T47D (cell line): ENCODE measurements at places on chromosomes 2 and 18.

GRCh38 chr2:69424419-69424818 lies 12.8 kb downstream of the NFU1 start:
- no peak for DNase-seq

GRCh38 chr2:203591642-203592041 lies 56.5 kb upstream of the RAPH1 start:
- DNase-seq, result no peak

DNA sequence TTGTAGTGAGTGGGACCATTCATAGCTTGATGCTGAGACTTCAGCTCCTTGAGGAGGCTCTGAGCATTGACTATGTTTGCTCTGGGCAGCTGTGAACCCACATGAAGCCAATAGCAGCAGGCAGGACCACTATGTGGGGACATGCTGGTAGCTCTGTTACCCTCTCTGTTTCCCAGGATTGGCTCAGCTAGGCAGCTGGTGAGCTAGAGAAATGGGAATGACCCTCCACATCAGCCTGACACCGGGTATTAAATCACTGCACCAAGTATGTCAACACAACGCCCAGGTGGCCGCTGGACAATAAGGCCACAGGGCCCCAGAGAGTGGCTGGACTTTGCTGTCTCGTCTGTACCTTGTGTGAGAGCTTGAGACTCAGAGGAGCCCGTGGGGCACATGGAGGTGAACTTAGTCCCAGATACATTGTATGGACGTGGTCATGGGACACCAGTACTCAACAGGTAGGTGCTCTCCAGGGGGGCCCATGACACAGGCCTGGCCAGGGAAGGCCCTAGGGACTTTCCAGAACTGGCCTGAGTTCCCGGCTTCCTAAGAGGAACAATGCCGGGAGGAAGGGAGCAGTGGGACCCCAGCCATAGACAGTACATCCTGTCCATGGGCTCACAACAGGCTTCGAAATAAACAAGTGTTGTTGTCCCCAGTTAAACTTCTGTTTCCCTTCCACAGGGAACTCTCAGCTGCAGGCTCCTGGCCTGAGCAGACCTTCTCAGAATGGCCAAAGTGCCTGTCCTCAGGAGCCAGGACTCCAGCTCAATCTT lies 35.2 kb downstream of the HS1BP3 start:
- no peak for DNase-seq

DNA sequence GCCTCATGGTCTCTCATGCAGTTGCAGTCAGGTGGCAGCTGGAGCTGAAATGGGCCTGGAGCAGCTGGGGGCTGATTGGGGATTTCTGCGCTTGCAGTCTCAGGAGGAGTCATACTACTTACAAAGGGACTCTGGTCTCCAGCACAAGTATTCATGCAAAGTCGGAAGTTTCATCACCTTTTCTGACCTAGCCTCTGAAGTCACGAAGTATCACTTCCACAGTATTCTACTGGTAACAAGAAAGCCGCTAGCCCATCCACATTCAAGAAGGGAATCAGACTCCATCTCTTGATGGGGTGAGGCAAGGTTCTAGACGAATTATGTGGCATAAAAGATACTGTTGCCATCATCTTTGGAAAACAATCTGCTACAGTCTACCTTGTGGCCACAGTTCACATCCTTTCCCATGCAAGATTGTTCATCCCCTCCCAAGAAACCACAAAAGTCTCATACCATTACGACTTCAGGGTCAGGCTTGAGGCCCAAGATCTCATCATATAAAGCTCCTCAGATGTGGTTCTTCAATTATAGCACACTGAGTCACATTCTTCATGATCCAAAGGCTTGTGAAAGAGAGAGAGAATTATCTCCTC lies 95.3 kb downstream of the SMC6 start:
- no peak for DNase-seq

DNA sequence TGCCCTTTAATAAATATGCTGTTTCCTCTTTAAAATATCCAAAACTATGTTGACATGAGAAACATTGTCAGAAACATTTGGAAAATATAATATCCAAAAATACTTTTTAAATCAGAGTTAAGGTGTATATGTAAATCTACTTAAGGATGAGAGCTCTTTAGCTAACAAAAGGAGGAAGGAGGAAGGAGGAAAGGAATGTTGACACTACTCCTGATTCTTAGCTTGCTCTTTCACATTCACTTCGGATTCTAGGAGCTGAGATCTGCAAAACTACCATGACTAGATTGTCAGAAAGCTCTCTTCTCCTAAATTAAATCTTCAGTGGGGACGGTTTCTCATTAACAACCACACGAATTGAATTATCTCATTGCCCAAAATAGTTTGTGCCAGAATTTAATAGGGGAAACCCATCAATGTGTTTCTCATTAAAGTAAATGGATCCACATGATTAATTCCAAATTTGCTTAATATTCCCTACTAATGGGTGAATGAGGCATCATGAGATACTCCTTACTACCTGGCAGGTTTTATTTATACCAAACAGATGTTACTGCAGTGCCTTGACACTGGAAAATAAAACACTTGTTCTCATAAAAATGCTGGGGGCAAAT lies 509.1 kb downstream of the MBD2 start:
- DNase-seq, result peak; percentile 6

DNA sequence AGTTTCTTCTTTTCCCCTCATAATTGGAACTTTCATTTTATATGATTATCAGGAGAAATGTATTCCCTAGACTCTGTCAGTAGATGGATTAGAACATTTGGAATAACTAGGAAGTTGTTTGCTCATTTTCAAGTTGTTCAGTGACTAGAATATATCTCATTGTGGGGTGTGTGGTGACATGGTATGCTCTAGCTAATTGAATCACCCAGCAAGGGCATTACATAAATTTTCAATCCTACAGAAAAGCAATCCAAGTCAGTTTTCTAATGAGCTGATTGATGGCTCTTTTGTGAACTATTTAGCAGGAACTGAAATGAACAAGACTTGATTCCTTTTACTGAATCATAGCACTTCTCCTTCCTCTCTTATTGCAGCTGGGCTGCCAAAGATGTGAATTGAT lies 461.4 kb downstream of the TGIF1 start:
- DNase-seq, result no peak

- peak; percentile 5 for DNase-seq
Measured at GRCh38 chr2:179543361-179543901, 278.8 kb upstream of the SESTD1 start.

- DNase-seq, result no peak
Measured at GRCh38 chr2:103153580-103154284, 391.9 kb downstream of the TMEM182 start.

- DNase-seq, result no peak
Measured at GRCh38 chr2:7899923-7900322, 781.9 kb upstream of the ID2 start.

GRCh38 chr2:157596992-157597681 lies 31.5 kb downstream of the ACVR1C start:
- DNase-seq, result peak; percentile 39

GRCh38 chr18:46680784-46681695 lies 24.0 kb upstream of the LOXHD1 start:
- DNase-seq, result no peak
